H1 (cell line): ENCODE measurements at places on chromosomes 12 and 14. TPM values are rescaled to one million over a fixed set of nuclear protein-coding genes. Genes with fewer than 3 reads are reported as not detected.

GRCh38 chr14:103360548-103360947 is 24.7 kb upstream of the MARK3 start:
- no peak for DNase-seq

GRCh38 chr14:99758121-99758821 is 34.9 kb upstream of the EML1 start:
- no peak for DNase-seq

DNA sequence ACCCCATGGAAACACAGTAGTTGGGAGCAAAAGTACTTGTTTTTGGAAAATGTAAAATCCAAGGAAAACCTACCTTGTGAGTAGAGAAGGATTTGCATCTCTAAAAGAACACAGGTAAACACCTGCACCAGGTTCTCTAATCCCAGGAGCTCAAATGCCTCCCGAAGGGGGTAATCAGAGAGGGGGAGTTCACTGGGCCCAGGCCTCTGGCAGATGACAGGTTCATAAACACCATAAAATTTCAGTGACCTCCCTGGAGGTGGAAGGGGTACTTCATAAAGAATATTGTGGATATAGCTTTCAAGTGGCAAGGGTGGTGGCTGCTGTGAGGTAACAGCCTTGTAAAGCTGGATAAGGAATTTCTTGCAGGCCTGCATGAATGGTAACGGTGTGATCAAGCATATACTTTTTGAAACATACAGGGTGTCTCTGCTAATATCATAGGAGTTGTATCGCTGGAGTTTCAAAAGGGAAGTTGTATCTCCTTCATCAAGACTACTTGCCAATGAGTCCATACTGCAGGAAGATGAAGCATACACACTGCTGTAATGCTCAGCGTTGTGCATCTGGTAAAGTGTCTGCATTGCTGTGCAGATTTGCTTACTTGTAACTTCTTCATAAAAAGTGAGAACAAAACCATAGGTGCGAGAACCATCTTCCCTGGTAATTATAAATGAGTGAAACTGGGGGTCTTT is 111.3 kb downstream of the DENND5B start:
- DNase-seq, result no peak

DNA sequence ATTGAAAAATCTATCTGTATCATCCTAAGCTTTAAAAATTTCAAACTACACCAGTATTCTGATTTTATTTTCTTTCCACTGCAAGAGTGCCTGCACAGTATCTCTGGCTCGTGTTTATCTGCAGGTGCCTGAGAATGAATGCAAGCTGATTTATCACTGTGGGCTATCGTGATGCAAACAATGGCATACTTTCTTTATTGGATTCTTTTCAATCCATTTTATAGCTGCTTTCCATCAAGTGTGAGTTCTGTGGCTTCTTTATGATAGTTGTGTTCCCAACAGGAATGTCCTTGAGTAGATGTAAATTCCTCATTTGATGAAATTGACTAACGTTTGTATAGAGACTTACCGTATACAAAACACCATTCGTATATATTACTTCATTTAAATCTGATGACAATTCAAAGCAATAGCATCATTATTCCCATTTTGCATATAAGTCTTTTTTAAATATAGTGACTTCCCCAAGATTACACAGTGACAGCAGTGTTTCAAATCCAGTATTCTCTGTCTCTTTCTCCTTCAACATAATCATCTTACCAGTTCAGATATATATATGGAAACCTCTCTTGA is 160.3 kb upstream of the ABCD2 start:
- DNase-seq, result no peak

GRCh38 chr12:117875744-117876435 is 92.9 kb downstream of the KSR2 start:
- DNase-seq, result peak; percentile 85

- DNase-seq, result no peak
Measured at GRCh38 chr12:76446090-76446489, 97.9 kb upstream of the BBS10 start.

GRCh38 chr14:92590176-92590575 is 76.6 kb downstream of the RIN3 start:
- no peak for DNase-seq

- no peak for DNase-seq
Measured at GRCh38 chr14:102948698-102949061, 26.2 kb downstream of the AMN start.

Gene KLRK1
- polyA plus RNA-seq, result not detected in 2 replicates

Gene SCN8A
- polyA plus RNA-seq, result 5.6 and 6.3 TPM in 2 replicates

Gene FAM181A
- not detected in 2 replicates for polyA plus RNA-seq
